ENCODE measurements at places on chromosomes 6 and 20.

DNA sequence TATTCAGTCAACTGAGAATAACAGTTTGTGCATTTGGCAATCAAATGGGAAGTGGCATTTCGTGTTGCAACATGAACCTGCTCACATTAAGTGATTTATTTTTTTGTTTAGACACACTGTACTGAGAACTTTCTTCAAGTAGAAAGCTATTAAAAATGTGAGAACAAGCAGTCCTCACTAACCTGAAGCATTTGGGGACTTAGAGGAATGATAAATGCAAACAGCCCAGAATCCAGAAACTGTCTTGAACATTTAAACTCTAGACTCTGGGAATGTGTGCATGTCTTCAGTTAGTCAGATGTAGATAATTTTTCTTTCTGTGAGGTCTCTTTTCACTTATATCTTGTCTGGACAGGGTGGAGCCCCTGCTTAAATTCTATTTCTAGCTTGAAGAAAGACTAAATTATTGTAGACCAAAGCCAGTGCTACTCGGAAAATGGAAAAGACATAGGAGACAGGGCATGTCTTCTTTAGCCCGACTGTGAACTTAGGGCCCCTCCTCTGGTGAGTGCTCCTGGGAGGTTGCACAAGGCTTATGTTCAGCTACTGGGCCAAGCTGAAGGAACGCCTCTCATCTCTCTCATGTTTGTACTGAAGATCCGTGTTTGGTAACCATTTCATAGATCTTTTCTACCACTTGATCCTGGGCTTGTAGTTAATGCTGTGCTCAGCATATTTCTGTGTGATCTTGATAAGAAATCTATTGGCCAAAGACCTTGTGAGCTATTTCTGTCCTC lies 70.1 kb downstream of the SLX4IP start:
- DNase-seq: no peak

DNA sequence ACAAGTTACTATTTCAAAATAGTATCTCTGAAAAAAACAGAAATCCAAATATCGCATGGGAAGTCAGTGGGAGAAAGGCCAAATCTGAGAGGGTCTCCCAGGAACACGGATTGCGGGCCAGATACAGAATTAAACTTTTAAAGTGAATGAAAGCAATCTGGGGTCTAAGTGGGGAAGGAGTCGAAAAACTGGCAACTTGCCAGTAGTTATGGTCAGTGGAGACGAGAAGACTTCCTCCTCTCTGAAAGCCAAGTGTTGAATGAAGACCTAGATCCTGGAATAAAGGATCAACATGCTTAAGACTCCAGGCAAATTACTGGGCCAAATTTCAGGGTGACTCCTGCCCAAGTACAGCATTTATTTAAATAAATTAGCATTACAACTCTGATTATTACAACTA lies 123.6 kb downstream of the BFSP1 start:
- no peak for DNase-seq

DNA sequence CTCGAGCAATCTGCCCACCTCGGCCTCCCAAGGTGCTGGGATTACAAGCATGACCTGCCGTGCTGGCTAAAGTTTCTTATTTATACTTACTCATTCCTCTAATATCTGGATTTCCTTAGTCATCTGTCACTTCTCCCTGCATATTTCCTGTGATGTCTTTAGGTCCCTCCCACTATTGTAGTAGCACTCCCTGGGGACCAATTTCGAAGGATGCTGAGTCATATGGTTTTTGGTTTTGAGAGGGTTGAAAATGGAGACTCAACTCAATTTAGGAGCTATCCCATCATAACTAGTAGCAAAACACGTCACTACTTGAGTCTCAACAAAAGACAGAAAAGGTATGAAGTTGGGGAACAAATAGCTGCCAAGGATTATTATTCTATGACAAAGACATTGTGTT lies 20.2 kb downstream of the MCUR1 start:
- DNase-seq: no peak

DNA sequence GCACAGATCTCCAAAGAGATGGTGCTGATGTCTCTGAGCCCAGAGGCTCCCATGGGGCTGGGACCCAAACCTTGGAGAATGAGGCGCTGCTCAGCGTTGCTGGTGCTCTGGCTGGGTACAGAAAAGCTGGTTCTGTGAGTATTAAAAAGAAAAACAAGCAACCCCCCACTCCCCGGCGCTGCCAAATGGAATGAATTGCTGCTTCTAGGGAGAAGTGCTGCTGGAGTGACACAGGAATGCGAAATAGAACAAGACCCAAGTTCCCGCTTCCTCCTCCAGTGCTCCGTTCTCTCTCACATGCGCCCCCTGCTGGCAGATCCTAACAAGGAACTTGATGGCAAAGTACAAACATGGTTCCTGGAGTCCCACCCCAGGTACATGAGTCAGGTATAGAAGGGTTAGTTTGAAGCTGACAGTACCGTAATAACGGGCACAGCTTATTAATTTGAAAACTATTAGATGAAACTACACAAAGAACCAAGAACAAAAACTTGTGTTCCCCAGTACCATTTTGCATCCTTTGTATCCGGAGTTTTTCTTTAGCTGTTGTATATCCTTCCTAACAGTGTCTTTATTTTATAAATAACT lies 2.1 kb upstream of the DDX27 start:
- DNase-seq: peak; percentile 88

DNA sequence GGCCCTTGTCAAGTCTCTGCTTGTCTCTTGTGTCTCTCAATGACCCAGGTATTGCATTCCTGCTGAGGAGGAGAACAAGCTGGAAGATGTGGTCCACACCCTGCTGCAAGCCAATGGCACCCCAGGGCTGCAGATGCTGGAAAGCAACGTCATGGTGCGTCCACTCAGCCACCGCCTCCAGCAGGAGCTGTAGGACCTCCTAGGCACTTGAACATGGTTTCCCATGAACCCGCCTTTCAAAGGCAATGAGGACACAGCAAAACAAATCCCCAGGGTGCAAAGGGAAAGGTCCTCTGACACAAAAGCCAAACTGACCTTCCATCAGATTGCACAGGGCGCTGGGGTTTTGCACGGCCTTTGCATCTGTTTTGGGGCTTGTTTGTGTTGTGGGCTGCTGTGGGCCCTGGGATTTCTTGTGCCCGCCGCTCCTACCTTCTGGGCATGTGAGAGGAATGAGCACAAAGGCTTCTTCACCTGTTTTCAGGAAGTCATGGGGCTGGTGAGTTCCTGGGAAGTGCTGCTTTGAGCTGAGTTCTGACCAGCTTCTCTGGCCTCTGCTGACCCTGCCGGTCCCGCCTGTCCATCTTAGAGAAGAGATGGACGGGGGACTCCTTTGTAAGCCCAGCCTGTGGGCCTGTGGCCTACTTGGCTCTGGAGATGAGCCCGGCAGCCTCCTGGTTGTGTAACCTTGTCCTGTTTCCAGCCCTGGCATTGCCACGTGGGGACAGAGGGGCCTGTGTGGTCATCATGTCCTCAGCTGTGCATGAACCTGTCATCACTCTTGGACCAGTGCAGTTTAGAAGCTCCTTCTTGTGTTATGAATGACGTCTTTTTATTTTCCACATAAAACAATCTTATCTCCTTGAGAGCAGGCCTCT lies 151.3 kb downstream of the DTNBP1 start:
- DNase-seq: no peak

GRCh38 chr20:49384437-49385434 lies 97.7 kb downstream of the KCNB1 start:
- DNase-seq: peak; percentile 13

- no peak for DNase-seq
Measured at GRCh38 chr6:139522511-139523220, 148.2 kb upstream of the CITED2 start.

GRCh38 chr6:39470506-39470905 lies 148.0 kb upstream of the KCNK16 start:
- DNase-seq: no peak

DNA sequence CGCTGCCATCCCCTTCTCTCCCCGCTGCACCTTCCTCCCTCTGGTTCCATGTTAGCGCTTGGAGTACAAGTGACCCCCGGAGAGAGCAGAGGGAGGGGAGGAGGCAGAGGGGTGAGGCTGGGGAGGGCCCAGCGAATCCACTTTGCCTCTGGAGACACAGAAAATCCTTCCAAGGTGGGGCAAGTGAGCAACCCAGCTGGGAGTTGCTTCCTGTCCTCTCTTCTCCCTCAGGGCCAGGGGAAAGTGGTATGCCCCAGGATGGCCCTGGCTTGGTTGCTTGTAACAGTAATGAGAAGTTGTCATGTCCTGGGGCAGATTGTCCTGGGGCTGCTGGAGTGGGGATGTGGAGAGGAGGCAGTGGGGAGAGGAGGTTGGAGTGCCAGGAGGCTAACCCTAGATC lies 691 bp upstream of the ANGPT4 start:
- DNase-seq: no peak

DNA sequence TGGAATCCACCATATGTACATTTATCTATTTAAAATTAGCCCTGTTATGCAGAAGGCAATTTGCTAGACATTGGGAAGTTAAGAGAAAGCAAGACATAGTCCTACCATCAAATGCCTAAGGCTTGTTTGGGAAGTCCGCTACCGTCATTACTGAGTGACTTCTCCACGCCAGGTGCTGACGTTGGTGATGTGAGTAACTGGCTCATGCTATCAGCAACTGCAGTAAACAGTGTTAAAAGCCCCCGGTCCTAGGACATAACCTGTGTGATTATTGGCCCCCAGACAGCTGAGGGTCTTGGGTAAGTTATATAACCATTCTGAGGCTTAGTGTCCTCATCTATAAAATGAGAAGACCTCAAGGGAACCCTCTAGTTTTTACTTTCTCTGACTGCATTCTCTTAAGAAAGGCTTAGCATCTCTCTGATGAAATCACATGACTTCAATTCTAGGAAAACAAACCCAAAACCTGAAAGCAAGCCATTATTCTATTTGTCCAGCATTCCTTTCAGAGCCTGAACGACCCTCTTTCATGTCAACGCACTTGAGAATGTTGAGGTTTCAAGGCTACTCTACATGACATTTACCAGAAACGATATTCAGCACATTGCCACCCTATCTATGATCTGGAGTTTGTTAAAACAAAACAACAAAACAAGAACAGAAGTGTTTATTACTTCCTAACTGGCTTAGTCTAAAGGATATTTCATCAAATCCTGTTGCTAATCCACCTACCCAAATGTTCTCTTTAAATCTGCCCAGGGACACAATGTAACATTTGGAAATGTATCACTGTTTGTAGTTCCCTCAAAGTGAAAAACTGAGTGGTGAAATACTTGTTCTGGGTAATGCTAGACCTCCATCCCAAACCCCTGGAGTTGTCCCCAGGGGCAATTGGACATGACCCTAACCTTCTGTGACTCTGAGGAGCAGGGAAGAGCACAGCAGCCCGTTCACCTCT lies 133.8 kb downstream of the BTBD3 start:
- no peak for DNase-seq

- no peak for DNase-seq
Measured at GRCh38 chr6:163753430-163753829, 338.9 kb downstream of the QKI start.

GRCh38 chr20:4667371-4667773 lies 54.3 kb upstream of the PRND start:
- no peak for DNase-seq

DNA sequence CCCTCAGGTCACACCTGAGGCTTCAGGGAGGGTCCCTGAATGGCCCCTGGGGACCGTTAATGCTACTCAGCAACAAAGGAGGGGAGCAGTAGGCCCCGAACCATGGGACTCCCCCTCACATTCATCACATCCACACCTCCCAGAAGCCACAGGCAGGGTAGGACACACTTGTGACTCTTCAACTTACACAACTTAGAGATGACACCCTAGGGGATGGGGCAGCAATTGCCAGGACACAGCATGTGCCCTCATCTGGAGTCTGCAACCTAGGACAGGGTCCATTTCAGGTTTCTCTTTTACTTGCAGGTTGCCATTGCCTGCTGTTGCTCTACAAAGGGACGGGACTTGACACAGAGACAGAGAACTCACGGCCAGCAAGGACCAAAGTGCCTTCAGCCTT lies 770 bp downstream of the ULBP3 start:
- DNase-seq: no peak

DNA sequence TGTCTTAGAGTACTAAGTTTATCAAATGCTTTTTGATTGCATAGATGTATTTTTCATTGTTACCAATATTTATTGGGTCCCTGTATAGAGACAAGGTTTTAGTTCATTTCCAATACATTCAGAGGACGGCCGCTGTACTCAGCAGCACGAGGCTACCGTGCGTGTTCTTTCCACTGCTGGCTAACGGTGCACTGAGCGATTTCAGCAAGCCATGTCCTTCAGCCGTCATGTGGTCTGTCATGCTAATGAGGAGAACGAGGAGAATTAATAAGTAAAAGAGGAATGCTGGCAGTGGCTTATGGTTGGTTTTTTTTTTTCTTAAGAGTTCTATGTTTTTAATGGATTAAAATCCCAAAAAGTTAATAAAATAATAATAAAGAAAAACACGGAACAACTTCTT lies 253.6 kb downstream of the ARID1B start:
- no peak for DNase-seq

DNA sequence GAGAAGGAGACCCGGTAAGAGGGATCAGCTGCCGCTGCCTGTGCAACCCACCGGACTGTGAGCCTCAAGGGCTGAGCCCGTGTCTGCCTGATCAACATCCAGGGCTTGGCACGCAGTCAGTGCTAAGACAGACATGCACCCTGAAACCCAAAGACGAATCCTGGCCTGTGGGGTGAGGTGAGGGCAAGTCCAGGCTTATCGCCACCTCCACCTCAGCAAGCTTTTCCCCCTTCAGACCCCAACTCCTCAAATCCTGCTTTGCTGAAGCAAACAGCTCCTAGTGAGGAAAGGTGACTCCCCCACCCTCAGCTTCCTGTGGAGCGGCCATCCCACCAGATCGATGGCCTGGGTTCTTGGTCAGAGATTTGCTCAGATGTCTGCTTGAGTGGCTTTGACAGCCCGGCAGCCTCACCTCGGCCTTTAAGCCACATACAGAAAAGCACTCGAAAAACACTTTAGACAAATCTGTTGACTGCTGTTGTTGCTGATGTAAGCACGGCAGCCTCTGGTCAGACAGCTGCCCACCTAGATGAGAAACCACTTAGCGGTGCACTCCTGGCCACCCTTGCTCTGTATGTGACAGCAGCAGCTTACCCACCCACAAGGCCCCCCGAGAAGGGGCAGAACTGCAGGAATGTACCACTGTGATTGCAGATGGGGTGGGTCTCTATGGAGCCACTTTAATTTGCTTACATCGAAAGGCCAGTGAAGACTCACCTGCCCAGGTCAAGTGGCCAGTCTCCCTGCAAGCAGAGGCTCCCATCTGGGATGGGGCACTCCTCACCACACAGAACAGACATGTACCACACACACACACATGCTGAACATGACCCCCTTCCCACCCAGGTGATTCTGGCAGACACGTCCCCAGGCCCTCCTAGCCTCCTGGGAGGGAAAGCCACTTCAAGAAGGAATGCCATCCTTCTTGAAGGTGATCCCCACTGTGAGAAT lies 14.8 kb downstream of the MTCH1 start:
- no peak for DNase-seq

- DNase-seq: no peak
Measured at GRCh38 chr20:17533396-17533795, 2.2 kb upstream of the BFSP1 start.
